KBM-7 (cell line): ENCODE measurements at places on chromosomes 6 and 20.
A peak's percentile ranks its signal among the peaks of the same experiment; 100 is the strongest.

DNA sequence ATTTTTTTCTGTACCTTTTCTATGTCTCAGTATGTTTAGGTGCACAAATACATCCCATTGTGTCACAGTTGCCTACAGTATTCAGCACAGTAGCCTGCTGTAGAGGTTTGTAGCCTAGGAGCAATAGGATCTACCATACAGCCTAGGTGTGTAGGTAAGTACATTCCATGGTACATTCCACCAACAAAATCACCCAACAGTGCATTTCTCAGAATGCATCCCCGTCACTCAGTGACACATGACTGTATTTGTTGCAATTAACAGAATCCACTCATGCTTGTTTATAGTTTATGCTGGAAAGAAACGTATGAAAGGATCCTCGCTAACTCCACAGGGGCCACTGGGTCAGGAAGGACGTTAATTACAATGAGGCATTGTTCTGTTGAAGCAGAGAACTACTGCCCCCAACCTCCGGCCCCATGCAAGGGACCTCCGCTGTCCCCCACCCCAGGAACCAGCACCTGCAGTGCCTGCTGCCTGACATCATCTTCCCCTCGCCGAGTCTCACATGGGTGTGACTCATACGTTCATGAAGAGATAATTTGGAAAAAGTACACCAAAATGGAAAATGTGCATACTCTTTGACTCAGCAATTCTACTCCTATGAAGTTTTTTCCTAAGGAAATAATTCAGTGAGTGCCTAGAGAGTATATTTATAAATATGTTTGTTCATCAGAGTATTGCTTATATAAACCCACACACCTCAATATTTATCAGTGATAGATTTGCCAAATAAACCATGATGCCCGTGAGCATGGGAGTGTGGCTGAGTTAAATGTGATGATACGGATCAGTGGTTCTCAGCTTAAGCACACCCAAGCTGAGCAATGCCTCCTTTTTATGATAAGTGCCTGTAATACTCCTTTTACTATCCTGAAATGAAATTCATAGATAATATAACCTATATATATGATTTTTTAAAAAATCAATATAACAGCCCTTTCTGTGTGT is 156.4 kb upstream of the ECI2 start:
- no peak for DNase-seq

- peak; percentile 57 for DNase-seq
These were observed 116.6 kb downstream of the RNF144B start for GRCh38 chr6:18503593-18504231.

- no peak for DNase-seq
These were observed 74.6 kb upstream of the SLC22A23 start for GRCh38 chr6:3531481-3531880.

- no peak for DNase-seq
These were observed 320.6 kb downstream of the QKI start for GRCh38 chr6:163735076-163735475.

GRCh38 chr6:45036103-45036502 is 292.0 kb upstream of the RUNX2 start:
- no peak for DNase-seq

- DNase-seq: no peak
These were observed 334.1 kb upstream of the CITED2 start for GRCh38 chr6:139708337-139709199.

- no peak for DNase-seq
These were observed 9.7 kb upstream of the ZSCAN9 start for GRCh38 chr6:28215425-28215824.

DNA sequence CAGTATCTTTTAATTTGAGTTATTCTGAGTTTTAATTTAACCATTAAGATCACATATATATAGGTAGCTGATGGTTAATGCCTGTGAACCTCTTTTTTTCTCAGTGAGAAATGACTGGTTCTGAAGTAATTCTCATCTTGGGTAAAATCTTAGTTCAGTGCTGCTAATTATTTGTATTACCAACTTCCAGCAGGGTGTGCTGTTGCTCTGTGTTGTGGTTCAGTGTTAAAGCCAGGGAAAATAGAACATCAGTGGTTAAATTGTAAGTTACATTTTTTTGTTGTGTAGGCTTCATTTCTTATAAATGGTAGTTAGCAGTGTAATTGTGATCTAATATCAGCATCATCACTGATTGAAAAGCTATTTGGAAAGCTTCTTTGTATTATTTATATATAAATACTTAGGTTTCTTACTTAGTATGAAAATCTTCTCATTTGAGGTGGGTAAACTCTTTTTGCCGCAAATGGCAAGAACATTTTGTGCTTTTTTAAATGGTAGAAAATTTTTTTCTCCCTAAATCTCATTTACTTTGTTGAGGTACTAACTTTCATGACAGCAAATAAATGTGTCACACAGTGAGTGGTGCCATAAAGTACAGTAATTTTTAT is 43.7 kb downstream of the CDC5L start:
- DNase-seq: peak; percentile 67

DNA sequence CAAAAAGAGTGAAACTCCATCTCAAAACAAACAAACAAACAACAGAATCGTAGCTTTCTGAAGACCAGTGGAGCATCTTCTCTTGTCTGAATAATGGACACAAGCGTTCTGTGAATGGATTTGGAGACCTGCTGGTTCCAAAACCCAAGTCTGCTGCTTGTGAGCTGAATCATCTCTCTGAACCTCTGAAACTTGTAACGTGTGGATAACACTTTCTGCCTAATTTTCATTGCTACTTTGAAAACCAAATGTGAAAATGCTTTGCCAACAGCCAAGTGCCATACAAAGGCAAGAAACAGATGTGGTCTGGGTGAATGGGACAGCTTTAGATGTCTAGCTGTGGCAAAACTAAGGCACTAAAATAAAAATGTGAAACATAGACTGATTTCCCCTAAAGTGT is 44.3 kb downstream of the PHACTR1 start:
- no peak for DNase-seq

DNA sequence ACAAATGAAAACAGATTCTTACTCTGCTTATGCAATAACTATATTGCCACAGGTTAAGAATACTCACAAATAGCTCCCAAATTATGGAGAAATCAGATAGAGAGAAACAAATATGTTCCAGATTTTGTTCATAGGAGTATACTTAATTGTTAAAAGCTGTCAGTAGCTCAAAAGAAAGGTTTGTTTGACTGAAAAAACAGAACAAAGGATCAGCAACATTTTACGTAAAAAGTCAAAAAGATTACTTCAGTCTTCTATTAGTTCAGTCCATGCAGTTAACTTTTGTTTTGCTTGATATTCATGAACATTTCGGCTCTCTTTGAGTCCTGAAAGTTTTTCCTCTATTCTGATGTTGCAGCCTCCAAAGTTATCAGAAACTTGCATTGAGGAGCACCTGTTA is 13.4 kb upstream of the NANP start:
- no peak for DNase-seq

DNA sequence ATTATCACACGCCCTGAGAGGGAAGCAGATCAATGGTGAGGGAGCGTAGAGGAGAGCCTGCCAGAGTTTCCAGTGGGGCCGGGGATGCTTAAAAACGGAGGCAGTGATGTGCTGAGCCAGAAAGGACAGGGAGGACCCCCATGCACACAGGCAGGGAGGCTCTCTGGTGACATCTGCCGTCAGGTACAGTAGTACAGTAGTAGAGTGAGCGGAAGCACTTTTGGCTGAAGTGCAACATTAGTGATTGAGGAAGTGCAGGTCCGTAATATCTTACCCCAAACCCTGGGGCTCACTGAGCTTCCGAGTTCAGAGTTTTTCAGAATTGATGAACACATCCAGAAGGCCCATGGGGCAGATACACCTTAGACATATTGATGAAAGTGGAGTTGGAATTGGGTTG is 42.1 kb downstream of the GFRA4 start:
- DNase-seq: no peak

GRCh38 chr20:16684416-16684815 is 45.4 kb upstream of the SNRPB2 start:
- DNase-seq: no peak

- DNase-seq: peak; percentile 83
These were observed 8.3 kb upstream of the ANKRD60 start for GRCh38 chr20:58236612-58237317.

DNA sequence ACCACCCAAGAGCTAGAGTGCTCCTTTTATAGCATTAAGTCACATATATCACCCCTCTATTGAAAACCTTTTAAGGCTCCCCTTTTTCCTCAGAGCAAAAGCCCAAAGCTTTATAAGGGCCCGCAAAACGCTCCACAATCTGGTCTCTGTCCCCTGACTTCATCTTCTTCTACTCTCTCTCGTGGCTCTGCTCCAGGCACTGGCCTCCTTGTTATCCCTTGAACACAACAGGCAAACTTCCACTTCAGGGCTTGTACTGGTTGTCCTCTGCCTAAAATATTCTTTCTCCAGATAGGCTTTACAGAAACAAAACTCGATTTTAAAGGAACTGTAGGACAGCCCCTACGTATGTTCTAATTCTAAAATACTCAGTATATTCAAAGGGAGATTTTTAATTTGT is 44.0 kb upstream of the SPDEF start:
- DNase-seq: no peak

DNA sequence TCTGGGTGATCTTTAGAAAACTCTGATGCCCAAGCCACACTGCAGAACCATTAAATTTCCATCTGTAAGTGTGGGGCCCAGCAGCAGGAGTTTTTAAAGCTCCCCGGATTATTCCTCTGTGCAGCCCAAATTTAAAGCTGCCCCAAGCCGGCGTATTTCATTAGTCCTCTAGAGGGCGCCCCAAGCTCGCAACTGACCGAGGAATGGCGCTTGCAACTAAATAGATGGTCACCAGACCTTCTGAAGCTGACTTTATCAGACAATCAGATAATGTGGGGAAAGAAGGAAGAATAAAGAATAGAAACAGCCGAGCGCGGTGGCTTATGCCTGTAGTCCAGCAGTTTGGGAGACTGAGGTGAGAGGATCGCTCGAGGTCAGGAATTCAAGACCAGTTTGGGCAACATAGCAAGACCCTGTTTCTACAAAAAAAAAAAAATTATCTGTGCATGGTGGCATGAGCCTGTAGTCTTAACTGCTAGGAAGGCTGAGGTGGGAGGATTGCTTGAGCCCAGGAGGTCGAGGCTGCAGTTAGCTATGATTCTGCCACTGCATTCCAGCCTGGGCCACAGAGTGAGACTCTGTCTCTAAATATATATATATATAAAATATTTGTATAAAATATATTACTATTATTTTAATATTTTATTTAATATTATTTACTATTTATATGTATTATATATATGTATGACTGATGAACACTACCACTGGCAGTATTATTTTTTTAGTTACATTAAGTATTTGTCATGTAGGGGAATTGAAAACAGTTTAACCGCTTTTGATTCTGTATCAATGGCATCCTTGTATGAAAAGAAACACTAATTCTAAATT is 56.0 kb downstream of the OTOR start:
- DNase-seq: peak; percentile 62

- DNase-seq: no peak
These were observed 575.3 kb downstream of the RNF144B start for GRCh38 chr6:18962361-18962905.

DNA sequence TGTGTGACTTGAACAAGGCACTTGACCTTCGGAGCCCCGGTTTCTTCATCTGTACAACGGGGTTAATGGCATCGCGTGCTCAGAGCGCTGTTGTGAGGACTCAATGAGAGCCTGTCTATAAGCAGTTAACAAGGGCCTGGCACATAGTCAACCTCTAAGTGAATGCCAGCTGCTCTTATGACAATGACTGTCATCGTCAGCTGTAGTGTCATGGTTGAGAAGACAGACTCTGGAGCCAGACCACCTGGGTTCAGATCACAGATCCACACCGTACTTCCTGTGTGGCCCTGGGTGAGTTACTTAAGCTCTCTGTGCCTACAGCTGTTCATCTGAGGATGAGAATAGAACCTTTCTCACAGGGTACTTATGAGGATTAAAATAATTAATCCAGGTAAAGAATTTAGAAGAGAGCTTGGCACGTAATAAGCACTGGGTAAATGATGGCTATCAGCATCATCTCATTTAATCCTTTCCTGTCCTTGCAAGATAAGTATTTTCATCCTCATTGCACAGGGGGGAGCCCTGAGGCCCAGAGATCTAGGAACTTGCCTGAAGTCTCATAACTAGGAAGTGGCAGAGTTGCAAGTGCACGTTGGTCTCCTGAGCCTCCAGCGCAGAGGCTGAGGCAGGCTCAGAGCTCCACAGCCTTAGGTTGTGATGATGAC is 105.3 kb downstream of the EYA2 start:
- no peak for DNase-seq

GRCh38 chr20:48621376-48622078 is 206.3 kb downstream of the PREX1 start:
- DNase-seq: no peak

GRCh38 chr6:77030929-77031674 is 432.2 kb downstream of the HTR1B start:
- DNase-seq: no peak

GRCh38 chr6:24460966-24461365 is 28.4 kb downstream of the GPLD1 start:
- no peak for DNase-seq

- no peak for DNase-seq
These were observed 47.5 kb upstream of the SLC22A23 start for GRCh38 chr6:3504354-3504753.

DNA sequence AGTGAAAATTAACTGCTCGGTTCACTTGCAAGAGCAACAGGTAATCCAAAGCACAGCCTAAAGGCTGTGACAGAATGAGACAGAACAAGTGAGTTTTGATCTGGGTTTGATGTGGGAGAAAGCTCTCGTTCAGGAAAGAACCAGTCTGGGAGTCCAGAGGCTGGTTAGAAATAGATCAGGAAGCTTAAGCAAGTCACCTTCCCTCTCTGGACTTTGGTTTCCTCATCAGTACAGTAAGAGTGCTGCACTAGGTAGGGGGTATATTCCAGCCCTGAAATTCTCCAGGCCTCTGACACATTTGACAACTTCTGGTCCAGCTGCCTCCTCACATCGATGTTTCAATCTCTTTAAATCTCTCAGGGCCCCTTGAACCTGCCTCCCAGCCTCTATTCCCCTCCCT is 33.7 kb upstream of the MDGA1 start:
- DNase-seq: no peak

GRCh38 chr6:150211700-150212511 is 69.1 kb downstream of the PPP1R14C start:
- DNase-seq: no peak

GRCh38 chr6:74780831-74781230 is 425.0 kb downstream of the COL12A1 start:
- no peak for DNase-seq

GRCh38 chr6:33744001-33744848 is 2.5 kb downstream of the IP6K3 start:
- DNase-seq: peak; percentile 91
